ENCODE measurements at places on chromosomes 12 and 14. TPM values are rescaled to one million over a fixed set of nuclear protein-coding genes. Genes with fewer than 3 reads are reported as not detected.

The ALX1 gene
- polyA plus RNA-seq, result 0.03 TPM

The TXNDC16 gene
- 1.2 TPM for polyA plus RNA-seq

The ACOT6 gene
- polyA plus RNA-seq, result not detected

The ZNF26 gene
- 3.0 TPM for polyA plus RNA-seq

The P2RX7 gene
- 0.25 TPM for polyA plus RNA-seq

The RHOJ gene
- 12.9 TPM for polyA plus RNA-seq
